ENCODE measurements at places on chromosomes 7 and 10.

DNA sequence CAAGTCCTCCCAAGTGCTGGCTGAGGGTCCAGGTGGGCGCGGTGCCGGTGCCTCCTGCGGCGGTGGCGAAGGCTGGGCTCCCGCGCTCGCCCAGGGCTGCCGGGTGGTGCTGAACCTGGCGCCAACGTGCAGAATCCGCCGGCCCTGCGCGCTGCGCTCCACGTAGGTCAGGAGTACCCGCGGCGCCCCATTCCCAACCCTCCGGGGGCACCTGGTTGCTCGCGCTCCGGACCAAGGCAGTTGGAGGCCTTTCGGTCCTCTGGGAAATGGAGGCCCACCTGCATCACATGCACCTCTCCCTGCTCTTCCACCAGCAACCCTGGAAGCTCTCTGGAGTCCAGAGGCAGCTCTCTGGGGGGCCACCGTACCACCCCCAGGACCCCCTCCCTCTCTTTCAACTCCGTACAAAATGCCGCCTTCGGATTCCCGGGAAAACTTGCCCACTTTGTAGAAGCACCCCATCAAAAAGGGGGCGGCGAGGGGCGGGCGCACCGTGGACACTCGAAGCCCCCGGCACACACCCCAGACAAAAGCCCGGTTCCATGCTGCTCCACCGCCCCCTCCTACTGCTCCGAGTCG is 745 bp downstream of the SLC16A9 start:
- no peak for DNase-seq

- no peak for DNase-seq
These were observed 354.5 kb downstream of the TFEC start for GRCh38 chr7:115676080-115676479.

DNA sequence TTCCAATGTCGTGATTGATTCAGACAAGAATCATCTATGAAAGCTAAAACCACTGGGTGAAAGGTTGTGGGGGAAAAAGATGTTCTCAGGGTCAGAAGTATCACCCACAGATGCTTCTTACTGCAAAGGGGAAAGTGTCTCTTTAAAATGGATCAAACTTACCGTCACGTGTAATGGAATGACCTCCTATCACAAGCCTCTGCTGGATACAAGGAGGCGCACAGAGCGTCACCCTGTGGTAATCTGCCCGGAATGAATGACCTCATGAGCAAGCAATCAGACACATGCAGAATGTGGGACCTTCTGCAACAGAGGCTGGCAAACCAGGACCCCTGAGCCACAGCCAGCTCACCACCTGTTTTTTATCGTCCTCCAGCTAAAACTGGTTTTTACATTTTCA is 33.0 kb downstream of the WIPF3 start:
- no peak for DNase-seq

- DNase-seq: no peak
These were observed 3.6 kb downstream of the INMT start for GRCh38 chr7:30755384-30756154.

GRCh38 chr7:2796358-2797352 is 47.5 kb downstream of the GNA12 start:
- DNase-seq: no peak

- DNase-seq: no peak
These were observed 134.5 kb downstream of the NRBF2 start for GRCh38 chr10:63267414-63268148.
